Stimulated activated CD4-positive, alpha-beta T cell treated with anti-CD3 and anti-CD28 coated beads, Interleukin-4, amount 100 ng/mL, for 24 hours (primary cell): ENCODE measurements at places on chromosomes 2 and 18.

DNA sequence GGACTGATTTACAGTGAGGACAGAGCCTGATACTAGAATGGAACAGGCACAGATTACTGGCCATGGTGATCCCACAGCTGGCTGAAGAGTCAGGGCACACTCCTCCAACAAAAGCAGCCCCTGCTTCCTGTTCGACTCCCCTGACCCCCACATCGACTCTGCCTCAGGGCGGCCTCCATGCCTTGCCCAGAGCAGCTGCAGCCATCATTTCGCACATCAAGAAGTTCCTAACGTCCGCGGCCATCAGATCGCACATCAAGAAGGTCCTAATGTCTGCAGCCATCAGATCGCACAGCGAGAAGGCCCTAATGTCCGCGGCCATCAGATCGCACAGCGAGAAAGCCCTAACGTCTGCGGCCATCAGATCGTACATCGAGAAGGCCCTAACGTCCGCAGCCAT is 192.8 kb upstream of the PXDN start:
- DNase-seq: no peak

- DNase-seq: no peak
Measured at GRCh38 chr2:164146441-164146840, 410.6 kb upstream of the FIGN start.

DNA sequence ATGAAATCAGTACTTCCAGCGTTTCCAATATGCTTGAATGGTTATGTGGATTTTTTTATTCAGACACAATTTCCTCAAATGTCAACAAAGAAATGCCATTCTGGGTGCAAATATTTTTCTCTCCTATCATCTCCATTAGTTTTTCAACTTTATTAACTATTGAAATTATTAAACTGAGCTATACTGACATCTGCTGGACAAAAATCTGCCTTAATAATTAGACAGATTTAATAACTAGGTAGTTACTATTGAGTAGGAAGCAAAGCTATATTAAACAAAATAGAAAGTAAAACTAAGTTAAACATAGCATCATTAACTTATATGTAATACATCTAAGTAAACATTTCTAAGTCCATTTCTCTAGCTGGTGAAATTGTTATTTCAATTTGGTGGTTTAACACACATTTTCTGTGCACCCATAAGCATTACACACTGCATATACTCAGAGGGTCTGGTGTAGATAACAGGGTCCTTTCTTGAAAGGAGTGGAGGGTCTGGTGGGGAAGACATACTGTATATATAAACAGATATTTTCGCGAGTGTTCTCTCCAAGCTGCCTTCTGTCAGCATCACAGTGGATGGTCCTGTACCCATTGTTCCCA is 77.0 kb downstream of the LANCL1 start:
- no peak for DNase-seq

DNA sequence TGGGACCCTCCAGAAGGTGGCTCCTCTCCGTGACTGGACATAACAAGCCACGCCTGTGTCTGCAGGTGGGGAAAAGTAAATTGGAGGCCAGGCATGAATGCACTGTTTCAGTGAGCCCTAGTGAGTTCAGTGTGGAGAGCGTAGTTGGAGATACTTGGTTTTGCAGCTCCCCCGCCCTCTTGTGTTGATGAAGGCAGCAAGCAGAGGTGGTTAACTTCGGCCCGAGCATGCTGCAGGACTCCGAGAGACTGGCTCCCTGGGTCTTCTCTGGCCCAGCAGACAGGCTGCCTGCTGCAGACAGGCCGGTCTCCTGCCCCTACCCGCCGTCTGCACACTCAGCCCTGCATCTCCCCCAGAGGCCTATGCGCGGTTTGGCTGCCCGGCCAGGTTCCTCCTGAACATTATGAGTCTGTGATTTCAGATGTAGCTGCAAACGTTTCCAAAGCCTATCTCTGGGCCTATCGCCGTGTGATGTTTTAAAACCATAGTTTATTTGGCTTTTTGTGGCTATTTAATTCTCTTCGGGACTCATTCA is 102.4 kb downstream of the LDLRAD4 start:
- no peak for DNase-seq

DNA sequence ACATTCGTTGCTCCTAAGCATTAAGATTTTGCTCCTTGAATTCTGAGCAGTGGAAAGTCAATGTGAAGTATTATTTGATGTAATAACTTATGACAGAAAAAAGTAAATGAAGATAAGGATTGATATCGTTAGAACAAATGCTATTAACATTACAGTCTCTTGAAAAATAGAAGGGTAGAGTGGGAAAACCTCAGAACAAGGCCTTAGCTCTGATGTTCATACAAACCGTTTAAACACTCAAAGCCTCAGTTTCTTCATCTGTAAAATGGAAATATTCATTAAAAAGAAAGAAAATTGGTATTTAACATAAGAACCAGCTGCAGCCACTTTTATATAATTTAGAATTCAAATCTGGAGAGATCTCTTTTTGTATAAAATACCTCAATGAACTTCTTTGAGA is 250.4 kb upstream of the NCKAP5 start:
- DNase-seq: no peak

GRCh38 chr2:211390536-211391188 is 834.3 kb downstream of the CPS1 start:
- no peak for DNase-seq

GRCh38 chr2:28754321-28754720 is 2.7 kb downstream of the PPP1CB start:
- no peak for DNase-seq

- DNase-seq: no peak
Measured at GRCh38 chr2:186927867-186928191, 78.9 kb upstream of the ZSWIM2 start.

GRCh38 chr2:226495466-226496272 is 304.0 kb downstream of the IRS1 start:
- DNase-seq: no peak

- DNase-seq: no peak
Measured at GRCh38 chr2:37657471-37657870, 14.0 kb downstream of the CDC42EP3 start.

GRCh38 chr2:62964671-62965070 is 86.0 kb upstream of the OTX1 start:
- DNase-seq: no peak

DNA sequence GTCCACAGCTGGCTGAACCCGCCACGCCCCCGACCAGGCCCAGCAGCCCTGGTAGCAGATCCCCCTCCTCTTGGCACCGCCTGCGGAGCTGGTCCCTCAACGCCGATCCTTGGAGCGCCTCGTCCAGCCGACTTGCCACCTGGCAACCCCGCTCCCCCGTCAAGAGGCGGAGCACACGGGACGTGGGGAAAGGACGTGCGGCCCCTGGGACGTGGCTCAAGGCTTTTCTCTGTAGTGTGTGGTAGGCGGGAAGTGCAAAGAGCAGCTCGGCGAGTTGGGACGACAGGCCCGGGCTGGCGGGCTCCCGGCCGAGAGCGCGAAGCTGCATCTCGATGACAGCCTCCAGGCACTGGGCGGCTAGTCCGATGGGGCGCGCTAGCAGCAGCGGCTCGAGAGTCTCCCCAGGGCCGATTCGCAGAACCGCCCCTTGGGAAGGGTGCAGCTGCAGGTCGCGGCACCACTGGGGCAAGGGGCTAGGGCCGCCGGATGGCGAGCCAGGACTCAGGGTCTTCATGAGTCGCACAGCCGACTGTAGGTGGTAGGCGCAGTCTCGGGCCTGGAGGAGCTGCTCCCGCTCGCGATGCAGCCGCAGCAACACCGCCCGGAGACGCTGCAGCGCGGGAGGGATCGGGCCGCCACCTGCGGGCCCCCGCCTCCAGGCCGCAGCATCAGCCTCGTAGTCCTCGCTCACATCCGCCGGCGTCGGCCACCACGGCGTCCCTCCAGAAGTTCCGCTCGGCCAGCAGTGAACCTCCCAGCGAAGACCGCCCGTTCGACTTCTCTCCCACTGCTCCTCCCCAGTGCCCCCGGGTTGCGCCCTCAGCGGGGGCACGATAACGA is 617 bp downstream of the CCDC142 start:
- DNase-seq: peak; percentile 59

- DNase-seq: no peak
Measured at GRCh38 chr2:136136931-136137330, 19.0 kb upstream of the CXCR4 start.

- DNase-seq: no peak
Measured at GRCh38 chr2:200929334-200930249, 33.9 kb downstream of the ORC2 start.

DNA sequence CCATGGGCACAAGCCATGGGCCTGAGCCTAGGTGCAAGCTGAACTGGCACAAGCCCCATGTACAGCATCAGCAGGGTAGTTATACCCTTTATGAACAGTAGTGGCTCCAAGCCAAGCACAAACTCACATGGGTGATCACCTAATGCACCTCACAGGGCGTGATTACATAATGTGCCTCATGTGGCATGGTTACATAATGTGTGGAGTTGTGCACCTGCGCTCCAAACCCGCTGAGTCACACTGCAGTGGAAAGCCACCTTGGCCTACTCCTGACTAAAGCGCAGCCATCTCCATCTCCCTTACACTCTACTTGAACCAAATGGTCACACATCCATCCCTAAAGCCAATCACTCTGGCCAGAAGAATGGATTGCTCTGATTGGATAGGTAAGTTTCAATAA is 279.7 kb downstream of the MBD2 start:
- no peak for DNase-seq

GRCh38 chr2:124267794-124268193 is 242.7 kb downstream of the CNTNAP5 start:
- no peak for DNase-seq

GRCh38 chr2:179237209-179237946 is 27.3 kb downstream of the SESTD1 start:
- no peak for DNase-seq

GRCh38 chr2:239264492-239264837 is 136.4 kb downstream of the HDAC4 start:
- DNase-seq: no peak

- no peak for DNase-seq
Measured at GRCh38 chr18:74171910-74172606, 23.7 kb downstream of the TIMM21 start.

- DNase-seq: no peak
Measured at GRCh38 chr2:3101016-3101942, 276.3 kb downstream of the EIPR1 start.

GRCh38 chr2:231259104-231259503 is 60.7 kb downstream of the ARMC9 start:
- no peak for DNase-seq

DNA sequence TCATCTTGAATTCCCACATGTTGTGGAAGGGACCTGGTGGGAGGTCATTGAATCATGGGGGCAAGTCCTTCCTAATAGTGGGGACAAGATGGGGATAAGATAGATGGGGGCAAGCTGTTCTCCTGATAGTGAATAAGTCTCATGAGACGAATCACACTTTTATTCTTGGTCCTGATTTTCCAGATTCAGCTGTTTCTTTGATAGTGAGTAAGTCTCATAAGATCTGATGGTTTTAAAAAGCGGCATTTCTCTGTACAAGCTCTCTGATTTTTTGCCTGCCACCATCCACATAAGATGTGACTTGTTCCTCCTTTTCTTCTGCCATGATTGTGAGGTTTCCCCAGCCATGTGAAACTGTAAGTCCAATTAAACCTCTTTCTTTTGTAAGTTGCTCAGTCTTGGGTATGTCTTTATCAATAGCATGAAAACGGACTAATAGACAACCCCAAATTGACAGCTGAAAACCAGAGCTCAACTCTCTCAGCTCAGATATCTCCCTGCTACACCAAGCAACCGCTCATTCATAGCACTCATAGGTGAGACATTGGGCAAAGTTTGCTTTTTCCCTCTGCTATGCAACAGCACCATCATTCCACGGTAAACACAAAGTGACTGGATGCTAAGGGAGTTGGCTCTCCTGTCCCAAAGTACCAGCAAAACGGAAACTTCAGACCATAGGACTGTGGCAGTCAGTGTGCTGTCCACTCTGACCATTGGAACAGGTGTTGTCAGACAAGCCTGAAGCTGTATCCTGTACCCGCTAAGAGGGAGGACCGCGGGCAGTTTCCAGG is 44.9 kb upstream of the TBC1D8 start:
- DNase-seq: no peak

DNA sequence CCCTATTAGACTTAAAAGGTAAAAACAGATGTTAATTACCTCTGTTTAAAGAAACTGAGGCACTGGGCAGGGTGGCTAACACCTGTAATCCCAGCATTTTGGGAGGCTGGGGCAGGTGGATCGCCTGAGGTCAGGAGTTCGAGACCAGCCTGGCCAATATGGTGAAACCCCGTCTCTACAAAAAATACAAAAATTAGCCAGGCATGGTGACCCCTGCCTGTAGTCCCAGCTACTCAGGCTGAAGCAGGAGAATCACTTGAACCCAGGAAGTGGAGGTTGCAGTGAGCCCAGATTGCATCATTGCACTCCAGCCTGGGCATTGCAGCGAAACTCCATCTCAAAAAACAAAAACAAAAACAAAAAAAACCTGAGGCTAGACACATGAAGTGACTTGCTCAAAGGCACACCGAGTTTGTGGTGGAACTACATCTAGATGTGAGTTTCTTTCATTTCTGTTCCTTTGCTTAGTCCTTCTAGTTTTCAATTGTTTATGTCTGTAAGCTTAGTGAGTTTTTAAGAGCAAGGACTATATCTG is 40.7 kb downstream of the SLC4A1AP start:
- no peak for DNase-seq

GRCh38 chr18:39513186-39513585 is 1947.6 kb upstream of the CELF4 start:
- no peak for DNase-seq

- no peak for DNase-seq
Measured at GRCh38 chr2:121562269-121563176, 31.8 kb downstream of the RNU4ATAC start.

- no peak for DNase-seq
Measured at GRCh38 chr18:25827961-25828561, 262.4 kb downstream of the SS18 start.

DNA sequence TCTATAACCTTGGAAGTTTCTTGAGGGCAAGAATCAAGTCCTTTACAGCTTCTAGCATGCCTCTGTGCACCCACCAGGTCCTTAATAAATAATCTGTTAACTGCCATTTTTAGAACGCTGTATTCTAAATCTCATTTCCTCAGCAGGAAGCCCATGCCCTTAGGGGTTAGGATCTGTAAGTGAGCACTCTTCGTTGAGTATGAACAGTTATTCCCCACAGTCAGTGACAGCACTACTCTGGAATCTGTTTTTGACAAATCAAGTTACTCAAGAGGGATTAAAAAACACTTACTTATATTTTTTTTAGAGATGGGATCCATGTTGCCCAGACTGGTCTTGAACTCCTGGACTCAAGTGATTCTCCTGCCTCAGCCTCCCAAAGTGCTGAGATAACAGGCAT is 14.6 kb downstream of the PAIP2B start:
- no peak for DNase-seq

GRCh38 chr2:169090133-169090820 is 20.9 kb downstream of the DHRS9 start:
- DNase-seq: no peak

GRCh38 chr2:155733091-155733853 is 599.2 kb downstream of the NR4A2 start:
- DNase-seq: no peak

GRCh38 chr2:163734401-163734800 is 1.4 kb downstream of the FIGN start:
- no peak for DNase-seq

GRCh38 chr18:25077038-25077943 is 274.7 kb downstream of the ZNF521 start:
- DNase-seq: no peak

GRCh38 chr2:144456680-144457079 is 63.2 kb downstream of the ZEB2 start:
- DNase-seq: no peak
